EH (cell line): ENCODE measurements at places on chromosomes 3 and 15.
A peak's percentile ranks its signal among the peaks of the same experiment; 100 is the strongest.

- no peak for DNase-seq
These were observed 8.1 kb downstream of the FBXO40 start for GRCh38 chr3:121601212-121601812.

DNA sequence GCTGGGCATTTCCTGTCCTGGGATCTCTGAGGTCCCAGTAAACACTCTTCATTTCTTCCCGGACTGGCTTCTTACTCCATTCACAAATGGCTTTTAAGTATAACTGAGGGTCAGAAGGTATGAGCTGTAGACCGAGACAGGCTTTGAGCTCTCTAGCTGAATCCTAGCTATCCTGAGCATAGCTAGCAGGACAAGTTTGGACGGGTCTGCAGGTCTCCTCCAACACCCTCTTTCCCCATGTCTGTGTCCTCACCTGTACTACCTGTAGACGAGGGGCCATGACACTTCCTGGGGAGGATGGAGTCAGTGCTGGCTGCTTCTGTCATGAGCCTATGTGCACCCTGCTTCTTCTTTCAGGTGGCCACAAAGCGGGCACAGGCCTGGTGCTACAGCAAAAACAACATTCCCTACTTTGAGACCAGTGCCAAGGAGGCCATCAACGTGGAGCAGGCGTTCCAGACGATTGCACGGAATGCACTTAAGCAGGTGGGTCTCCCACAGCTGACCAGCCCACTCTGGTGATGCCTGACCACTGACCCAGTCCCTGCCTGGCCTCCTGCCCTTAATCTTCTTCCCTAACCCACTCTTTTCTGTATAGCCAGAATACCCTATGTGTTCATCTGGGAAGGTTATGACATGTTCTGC is 72.1 kb upstream of the ACAD9 start:
- DNase-seq = no peak

- DNase-seq = peak; percentile 64
These were observed 44.6 kb downstream of the SLC12A1 start for GRCh38 chr15:48250640-48251076.

DNA sequence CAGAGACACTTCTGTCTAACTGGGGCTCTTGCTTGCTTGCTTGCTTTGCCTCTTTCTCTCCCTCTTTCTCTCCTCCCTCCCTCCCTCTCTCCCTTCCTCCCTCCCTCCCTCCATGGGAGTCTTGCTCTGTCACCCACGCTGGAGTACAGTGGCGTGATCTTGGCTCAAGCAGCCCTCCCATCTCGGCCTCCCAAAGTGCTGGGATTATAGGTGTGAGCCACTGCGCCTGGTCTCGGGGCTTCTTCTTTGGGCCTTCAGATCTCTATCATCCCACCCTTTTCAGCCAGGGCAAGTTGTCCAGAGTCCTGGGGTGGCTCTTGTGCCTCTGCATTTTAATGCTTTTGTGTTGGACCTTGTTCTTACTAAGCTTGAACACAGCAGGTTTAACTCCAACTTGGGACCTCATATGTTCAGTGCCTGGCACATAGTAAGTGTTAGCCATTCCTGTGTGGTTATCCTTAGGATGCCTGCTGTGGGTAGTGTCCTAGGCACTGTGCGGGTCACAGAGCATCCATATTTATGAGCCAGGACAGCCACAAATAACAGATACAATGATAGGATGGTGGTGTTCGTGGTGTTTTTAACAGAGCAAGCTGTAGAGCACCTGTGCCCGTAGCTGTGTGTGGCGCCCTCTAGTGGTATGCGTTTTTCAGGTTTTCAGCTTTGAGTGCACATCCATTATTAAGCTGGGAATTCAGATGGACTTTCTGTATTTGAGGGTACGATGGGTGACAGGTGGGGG is 75.1 kb downstream of the CCK start:
- peak; percentile 60 for DNase-seq

DNA sequence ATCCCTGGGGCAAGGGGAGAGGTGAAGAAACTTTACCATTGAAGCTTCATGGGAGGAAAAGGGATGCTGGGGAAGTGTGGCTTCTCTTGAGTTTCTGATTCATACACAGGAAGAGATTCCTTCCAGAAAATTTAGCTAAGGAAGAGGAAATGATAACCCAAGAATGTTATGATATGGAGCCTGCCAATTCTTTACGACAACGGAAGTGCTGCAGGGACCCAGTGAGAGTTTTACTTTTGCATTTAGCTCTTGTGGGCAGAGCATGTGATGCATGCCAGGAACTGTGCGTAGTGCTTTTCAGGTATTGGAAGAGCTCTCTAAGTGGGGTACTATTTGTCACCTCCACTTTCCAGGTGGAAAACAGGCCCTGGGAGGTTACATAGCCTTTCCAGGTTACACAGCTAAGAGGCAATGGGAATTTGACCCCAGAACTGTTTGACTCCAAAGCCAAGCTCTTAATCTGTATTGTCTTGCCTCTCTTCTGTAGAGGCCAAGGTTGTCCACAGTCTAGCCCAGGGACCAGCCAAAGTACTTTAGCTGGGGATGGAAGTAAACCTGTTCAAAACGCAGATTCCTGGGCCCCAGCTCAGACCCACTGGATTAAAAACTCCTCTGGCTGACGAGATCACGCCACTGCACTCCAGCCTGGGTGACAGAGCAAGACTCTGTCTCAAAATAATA is 23.0 kb downstream of the CMTM7 start:
- DNase-seq = peak; percentile 83

- DNase-seq = peak; percentile 48
These were observed 127.2 kb downstream of the NFKBIZ start for GRCh38 chr3:101976473-101976872.

DNA sequence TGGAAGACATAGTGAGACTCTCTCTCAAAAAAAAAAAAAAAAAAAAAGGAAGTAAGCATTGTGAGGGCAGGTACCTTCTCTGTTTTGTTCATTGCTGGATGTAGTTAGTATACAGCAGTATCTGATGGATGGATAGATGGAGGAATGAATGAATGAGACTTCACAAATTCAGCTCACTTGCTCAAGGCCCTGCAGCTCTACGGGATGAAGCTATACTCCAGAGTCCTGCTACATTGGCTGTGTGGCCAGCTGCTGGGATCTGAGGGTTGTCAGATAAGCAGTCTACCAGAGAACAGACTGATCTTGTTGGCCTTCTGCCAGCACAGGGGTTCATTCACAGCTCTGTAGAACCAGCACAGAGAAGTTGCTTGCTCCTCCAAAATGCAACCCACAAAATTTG is 35.0 kb downstream of the MLH1 start:
- no peak for DNase-seq

DNA sequence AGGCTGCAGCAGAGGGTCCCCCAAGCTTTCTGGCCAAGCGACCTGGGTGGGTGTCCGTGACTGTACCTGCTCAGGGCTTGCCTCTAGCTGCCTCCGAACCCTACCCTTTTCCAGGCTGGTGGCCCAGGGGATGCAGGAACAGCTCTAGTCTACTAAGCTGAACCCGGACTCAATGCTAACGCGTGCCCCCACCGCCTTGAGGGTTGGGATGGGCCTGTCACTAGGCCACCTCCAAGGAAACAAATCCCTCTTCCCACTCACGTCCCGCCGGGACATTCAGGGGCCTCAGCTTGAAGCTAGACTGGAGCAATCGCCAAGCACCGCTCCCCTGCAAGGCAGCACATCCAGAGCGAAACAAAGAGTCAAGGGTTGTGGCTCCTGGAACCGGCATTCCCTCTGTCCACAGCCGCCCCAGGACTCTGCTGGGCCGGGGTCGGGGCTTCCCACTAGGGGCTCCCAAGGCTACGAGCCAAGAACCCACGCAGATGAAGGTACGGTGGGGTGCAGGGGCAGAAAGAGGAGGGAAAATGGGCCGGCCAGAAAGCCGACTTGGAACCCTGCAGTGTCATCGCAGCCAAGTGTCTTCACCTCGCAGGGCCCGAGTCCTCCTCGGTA is 2.9 kb downstream of the FBXL22 start:
- no peak for DNase-seq

DNA sequence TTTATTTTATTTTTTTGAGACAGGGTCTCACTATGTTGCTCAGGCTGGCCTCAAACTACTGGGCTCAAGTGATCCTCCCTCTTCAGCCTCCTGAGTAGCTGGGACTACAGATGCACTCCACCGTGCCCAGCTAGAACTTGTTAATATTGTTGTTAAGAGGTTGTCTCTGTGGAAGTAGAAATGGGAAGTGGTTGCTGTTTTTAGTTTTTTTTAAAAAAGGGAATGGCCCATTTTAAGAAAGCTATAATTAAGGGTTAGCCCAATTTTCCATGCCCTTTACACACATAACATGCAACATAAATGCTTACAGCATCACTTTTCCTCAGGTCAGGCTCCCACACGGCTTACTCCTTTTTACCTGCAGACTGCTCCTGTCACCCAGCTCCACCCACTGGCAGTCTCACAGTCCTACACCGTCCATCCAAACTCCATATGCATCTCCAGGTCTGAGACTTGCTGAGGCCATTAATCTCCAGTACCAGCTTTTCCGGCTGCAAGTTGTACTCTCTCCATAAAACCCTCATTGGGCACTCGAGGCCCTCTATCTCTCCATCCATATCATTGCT is 19.8 kb downstream of the MORC1 start:
- no peak for DNase-seq

DNA sequence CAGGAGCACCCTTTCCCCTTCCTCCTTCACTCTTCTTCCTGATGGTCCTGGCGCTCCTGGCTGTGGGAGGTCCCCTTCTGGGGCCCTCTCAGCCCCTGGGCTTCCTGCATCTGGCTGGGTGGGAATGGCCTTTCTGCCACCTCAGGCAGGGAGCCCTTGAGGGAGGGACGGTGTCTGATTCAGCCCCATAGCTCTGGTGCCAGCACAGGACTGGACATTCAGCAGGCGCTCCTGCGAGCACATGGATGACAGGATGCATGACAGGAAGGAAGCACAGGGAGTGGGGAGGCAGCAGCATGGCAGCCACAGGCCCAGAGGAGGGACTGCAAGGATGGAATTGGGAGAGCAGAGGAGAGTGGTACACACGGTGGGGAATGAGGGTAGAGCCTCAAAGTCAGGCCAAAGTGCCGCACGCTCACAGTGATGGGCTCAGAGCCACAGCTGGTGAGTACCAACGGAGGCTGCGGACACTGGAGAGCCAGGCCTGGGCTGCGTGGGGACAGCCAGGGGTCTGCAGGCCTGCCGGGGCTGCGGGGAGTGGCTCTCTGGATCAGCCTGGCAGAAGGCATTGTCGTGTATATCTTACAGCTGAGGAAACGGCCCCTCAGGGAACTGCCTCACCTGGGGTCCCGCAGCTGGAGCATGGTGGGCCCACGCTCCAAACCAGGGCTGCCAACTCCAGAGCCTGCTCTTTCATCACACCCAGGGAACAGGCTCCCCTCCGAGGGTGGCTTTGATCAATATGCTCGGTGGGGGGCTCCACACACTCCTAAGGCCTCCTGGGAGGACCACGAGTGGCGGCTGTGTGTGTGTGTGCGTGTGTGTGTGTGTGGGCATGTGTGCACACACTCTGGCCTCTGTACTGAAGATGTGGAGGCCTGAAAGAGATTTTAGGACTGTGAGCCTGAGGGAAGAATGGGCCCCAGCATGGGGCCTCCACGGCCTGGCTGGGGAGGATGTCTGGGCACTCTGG is 51.4 kb upstream of the CTSH start:
- DNase-seq = no peak

DNA sequence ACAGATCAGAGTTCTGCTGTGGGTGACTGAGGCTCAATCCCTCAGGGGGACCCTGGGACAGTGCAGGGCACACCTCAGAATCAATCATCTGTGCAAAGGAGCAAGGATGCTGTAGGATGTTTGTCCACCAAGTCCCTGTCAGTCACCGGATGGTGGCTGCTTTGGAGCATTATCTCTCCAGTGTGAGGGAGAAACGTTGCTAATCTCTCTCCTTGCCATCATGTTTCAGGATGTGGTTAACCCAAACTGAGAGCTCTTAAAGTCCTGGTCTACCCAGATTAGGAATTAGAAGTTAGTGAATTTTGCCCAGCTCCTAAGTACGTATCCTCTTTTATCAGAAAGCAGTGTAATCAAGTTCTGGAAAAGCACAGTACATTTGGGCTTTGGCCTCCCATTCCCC is 26.2 kb upstream of the LRRC3B start:
- DNase-seq = no peak

- peak; percentile 15 for DNase-seq
These were observed 307.9 kb upstream of the CBLB start for GRCh38 chr3:106176734-106177133.

DNA sequence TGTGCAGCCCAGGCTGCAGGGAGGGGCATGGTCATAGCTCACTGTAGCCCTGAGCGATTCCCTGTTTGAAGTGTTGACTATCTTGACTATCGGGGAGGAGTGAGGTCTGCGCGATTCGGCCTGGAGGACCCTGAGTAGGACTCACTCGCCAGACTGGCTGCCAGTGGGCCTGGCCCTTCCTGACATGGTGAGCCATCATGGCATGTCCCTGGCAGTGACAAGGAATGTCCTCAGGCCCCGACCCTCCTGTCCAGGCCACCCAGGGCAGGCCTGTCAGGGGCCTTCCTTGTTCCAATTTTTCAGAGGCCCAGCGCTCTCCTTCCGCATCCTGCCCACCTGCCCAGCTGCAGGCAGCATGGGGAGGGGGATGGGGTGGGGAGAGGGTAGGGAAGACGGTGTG is 5.2 kb upstream of the OCA2 start:
- no peak for DNase-seq

- no peak for DNase-seq
These were observed 52.0 kb downstream of the LPP start for GRCh38 chr3:188205992-188206416.

DNA sequence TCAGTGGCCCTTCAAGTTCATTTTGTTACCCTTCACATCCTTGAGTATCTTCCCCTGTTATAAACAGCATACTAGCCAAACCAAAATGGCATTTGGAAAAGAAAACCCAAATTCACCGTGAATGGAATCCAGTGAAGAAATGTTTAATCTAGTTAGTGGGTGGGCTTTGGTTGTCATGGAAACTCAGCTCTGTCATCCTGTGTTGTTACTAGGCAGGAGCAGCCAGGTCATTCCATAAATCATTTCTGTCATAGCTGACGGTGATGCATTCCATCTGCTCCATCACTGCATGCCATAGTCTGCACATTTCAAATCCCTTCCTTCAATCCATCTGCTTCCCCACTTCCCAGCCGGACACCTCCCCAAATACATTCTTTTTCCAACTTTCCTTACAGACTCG is 140.4 kb upstream of the CGNL1 start:
- peak; percentile 90 for DNase-seq

GRCh38 chr15:56989411-56989924 is 71.0 kb downstream of the TCF12 start:
- no peak for DNase-seq

GRCh38 chr3:99544786-99545281 is 93.6 kb upstream of the COL8A1 start:
- peak; percentile 81 for DNase-seq

DNA sequence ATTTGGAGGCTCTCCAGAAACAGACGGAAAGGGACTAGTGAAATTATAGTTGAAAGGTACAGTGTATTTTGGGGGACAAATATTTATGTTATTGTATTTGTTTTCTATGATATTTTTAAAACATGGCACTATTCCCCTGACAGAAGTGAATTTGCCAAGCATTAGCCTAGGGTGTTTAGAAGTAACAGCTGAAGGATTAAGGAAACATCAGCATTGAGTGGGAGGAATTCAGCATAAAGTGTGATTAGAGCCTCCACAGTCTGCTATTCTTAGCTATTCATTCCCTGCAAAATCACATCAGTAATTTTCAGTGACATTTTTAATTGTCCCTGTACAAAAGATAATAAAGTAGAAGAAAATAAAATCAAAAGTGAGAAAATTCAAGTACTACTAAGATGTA is 231.4 kb downstream of the ROBO2 start:
- DNase-seq = no peak

GRCh38 chr15:57033715-57034439 is 115.4 kb downstream of the TCF12 start:
- DNase-seq = no peak
